Calu3 (cell line): ENCODE measurements at places on chromosomes 4 and X. TPM values are rescaled to one million over a fixed set of nuclear protein-coding genes. Genes with fewer than 3 reads are reported as not detected.
A peak's percentile ranks its signal among the peaks of the same experiment; 100 is the strongest.

RPS6KA6 gene
- 3.0 and 3.8 TPM in 2 replicates for total RNA-seq

AMMECR1 gene
- 21.8 and 23.5 TPM in 2 replicates for total RNA-seq

TLR6 gene
- total RNA-seq = 0.68 and 0.73 TPM in 2 replicates

LGI2 gene
- total RNA-seq = 0.59 and 0.86 TPM in 2 replicates

PRKX gene
- total RNA-seq = 23.7 and 25.7 TPM in 2 replicates

ARMCX1 gene
- total RNA-seq = 0.92 and 1.1 TPM in 2 replicates

- H3K27ac ChIP-seq = no peak overlapping the region
- peak; percentile 7 for DNase-seq
- H3K4me3 ChIP-seq = no peak overlapping the region
- no peaks in the 10 kb centered on the region for H3K4me1 ChIP-seq
- H3K27me3 ChIP-seq = no peaks in the 10 kb centered on the region
Observed at GRCh38 chr4:155304375-155304774, 72.4 kb downstream of the MAP9 start.

DNA sequence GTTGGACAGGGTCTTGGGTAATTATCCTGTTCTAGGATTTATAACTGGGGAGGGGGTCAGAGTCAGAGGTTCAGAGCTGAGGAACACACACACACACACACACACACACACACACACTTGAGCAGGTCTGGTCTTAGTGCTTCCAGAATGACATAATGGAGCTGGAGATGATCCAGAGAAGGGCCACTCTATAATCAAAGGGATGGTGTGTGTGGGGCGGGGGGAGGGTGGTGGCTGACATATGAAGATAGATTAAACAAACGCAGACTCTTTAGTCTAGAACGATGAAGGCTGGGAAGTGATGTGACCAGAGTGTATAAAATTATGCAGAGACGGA lies 434 bp upstream of the TMEM255A start:
- no peak overlapping the region for H3K27ac ChIP-seq
- no peak overlapping the region for H3K4me3 ChIP-seq
- peaks cover 37% of the 10 kb centered on the region for H3K27me3 ChIP-seq

DNA sequence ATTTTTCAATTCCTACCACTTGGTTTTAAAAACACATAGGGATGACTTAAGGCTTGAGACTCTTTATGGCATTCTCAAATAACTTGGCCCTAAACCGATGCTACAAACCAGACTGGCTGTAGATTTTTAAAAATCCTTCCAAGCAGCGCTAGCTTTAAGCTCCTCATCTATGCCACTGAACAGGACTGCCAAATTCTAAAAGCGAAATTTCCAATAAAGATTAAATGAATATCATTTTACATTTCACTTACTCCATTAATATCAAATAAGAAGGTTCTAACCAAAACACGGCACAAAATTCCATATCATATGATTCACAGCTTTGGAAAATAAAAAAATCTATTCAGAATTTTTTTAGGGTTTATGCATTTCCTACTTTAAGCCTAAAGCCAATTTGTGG lies 134.2 kb downstream of the FANCB start:
- H3K36me3 ChIP-seq = no peaks in the 10 kb centered on the region
- H3K27me3 ChIP-seq = no peaks in the 10 kb centered on the region
- H3K4me1 ChIP-seq = no peaks in the 10 kb centered on the region
- no peak overlapping the region for H3K4me3 ChIP-seq
- H3K27ac ChIP-seq = no peak overlapping the region
- no peak for DNase-seq

DNA sequence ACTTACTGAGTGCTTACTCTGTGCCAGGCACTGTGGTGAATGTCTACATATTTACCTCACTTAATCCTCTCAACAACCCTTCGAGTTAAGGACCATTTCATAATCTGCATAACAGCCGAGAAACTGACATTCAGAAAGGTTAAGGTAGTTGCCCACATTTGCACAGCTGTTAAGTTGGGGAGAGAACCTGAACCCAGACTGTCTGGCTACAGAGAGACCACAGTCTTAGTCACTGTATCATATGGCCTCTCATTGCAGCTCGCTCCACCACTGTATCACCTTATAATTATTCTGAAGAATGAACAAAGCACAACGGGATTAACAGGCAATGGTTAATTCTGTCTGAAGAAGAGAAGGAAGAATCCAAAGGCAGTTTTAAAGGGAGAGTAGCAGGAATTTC lies 98.5 kb downstream of the ADGRA3 start:
- no peak overlapping the region for H3K27ac ChIP-seq
- H3K4me3 ChIP-seq = no peak overlapping the region
- peaks cover 8% of the 10 kb centered on the region for H3K36me3 ChIP-seq
- no peaks in the 10 kb centered on the region for H3K27me3 ChIP-seq
- DNase-seq = no peak
- H3K4me1 ChIP-seq = no peaks in the 10 kb centered on the region

DNA sequence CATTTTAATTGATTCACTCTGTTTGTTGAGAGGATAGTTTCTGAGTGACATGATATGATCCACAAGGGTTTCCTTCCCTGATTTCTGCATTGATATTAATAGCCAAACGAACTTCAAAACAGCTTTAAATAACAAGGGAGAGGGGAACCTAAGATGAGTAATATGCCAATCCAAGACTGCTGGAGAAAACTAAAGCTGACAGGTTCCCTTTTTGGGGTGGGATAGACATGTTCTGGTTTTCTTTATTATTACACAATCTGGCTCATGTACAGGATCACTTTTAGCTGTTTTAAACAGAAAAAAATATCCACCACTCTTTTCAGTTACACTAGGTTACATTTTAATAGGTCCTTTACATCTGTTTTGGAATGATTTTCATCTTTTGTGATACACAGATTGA lies 182.2 kb downstream of the AR start:
- H3K27me3 ChIP-seq = no peaks in the 10 kb centered on the region
- no peak for DNase-seq
- H3K4me3 ChIP-seq = no peak overlapping the region

DNA sequence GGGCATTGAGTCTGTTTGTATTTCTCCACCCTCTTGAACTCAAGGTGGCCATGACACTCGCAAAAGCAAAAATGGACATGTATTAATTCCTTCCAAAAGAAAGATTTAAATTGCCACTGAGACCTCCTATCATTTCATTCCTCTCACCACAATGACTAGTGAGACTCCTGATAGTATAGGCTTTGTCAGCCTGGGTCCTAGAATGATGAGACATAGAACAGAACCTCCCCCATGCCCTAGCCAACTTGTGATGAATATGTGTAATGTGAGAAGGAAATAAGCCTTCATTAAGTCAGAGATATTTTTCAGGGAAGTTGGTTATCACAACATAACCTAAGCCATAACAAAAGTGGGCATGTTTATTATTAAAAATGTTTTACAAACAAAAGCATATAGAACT lies 62.5 kb downstream of the ASB9 start:
- no peaks in the 10 kb centered on the region for H3K36me3 ChIP-seq
- H3K27ac ChIP-seq = no peak overlapping the region
- DNase-seq = no peak

DNA sequence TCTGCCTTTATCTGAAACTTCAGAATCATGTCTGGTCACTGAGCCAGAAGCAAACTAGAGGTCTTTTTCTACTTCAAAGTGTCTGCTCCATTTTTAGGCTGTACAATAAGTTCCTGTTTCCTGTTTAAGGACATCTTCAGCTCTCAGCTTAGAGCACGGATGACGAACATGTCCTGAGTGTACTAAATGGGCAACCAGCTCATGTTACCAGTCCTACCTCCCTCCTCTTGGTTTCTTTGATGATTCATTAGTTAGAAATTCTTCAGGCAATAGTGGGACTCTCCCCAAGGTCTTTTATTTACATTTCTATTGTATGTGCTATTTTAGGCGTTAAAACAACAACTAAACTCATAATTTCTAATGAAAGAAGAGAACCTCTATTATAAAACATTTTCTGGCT lies 58.0 kb downstream of the ENPEP start:
- peaks cover 6% of the 10 kb centered on the region for H3K36me3 ChIP-seq
- H3K27me3 ChIP-seq = no peaks in the 10 kb centered on the region
- H3K27ac ChIP-seq = peak overlapping the region; percentile 51
- peak overlapping the region; percentile 8 for H3K4me3 ChIP-seq

GRCh38 chrX:10198254-10198653 lies 41.5 kb downstream of the CLCN4 start:
- DNase-seq = no peak
- H3K27ac ChIP-seq = no peak overlapping the region
- no peaks in the 10 kb centered on the region for H3K36me3 ChIP-seq
- no peaks in the 10 kb centered on the region for H3K27me3 ChIP-seq
- no peak overlapping the region for H3K4me3 ChIP-seq
- peaks cover 8% of the 10 kb centered on the region for H3K4me1 ChIP-seq

DNA sequence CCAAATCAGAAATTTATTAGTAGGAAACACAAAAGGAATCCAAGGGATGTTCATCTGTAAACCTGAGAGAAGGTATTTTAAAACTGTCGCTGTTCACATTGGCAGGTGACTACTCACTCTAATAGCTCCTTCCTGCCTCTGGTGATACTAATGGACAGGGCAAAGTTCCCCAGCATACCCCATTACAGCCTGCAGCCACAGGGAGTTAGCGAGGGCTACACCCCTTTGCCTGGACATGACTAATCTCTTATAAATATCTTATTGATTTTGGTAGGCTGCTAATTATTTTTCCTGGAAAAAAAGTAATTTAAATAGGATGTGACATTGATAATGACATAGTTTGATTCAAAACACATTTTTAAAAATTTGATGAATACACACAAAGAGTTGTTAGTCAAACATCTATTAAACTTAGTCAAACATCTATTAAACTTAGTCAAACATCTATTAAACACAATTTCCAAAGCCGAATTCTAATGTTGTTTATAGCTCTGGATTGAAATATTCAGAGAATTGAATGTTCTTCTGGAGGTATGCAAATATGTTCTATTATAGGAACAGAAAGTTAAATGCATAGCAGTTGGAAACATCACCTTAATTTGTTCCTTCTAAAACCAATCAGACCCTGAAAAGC lies 83.0 kb upstream of the CBR4 start:
- H3K4me3 ChIP-seq = no peak overlapping the region
- no peaks in the 10 kb centered on the region for H3K27me3 ChIP-seq
- peak; percentile 23 for DNase-seq
- H3K27ac ChIP-seq = no peak overlapping the region
- H3K4me1 ChIP-seq = peaks cover 1% of the 10 kb centered on the region
- peaks cover 36% of the 10 kb centered on the region for H3K36me3 ChIP-seq

- H3K36me3 ChIP-seq = peaks cover 11% of the 10 kb centered on the region
- no peaks in the 10 kb centered on the region for H3K27me3 ChIP-seq
- H3K4me3 ChIP-seq = no peak overlapping the region
- peaks cover 34% of the 10 kb centered on the region for H3K4me1 ChIP-seq
Observed at GRCh38 chrX:15598026-15598425, 2.7 kb downstream of the ACE2 start.

GRCh38 chr4:19402581-19403065 lies 849.1 kb upstream of the SLIT2 start:
- no peak overlapping the region for H3K27ac ChIP-seq

GRCh38 chrX:133922390-133922771 lies 63.0 kb downstream of the GPC3 start:
- peaks cover 12% of the 10 kb centered on the region for H3K4me1 ChIP-seq
- H3K27ac ChIP-seq = no peak overlapping the region
- DNase-seq = no peak
- H3K4me3 ChIP-seq = no peak overlapping the region
- H3K36me3 ChIP-seq = no peaks in the 10 kb centered on the region

GRCh38 chr4:168654104-168654847 lies 157.4 kb downstream of the PALLD start:
- H3K27me3 ChIP-seq = no peaks in the 10 kb centered on the region
- peak; percentile 51 for DNase-seq
- peaks cover 11% of the 10 kb centered on the region for H3K4me1 ChIP-seq
- no peaks in the 10 kb centered on the region for H3K36me3 ChIP-seq
- H3K27ac ChIP-seq = no peak overlapping the region

GRCh38 chr4:158884280-158884679 lies 115.5 kb downstream of the FNIP2 start:
- H3K27ac ChIP-seq = no peak overlapping the region
- no peak for DNase-seq
- no peaks in the 10 kb centered on the region for H3K27me3 ChIP-seq

GRCh38 chr4:8528713-8529112 lies 51.5 kb upstream of the GPR78 start:
- H3K4me1 ChIP-seq = peaks cover 21% of the 10 kb centered on the region
- H3K36me3 ChIP-seq = peaks cover under 1% of the 10 kb centered on the region
- H3K27ac ChIP-seq = no peak overlapping the region

DNA sequence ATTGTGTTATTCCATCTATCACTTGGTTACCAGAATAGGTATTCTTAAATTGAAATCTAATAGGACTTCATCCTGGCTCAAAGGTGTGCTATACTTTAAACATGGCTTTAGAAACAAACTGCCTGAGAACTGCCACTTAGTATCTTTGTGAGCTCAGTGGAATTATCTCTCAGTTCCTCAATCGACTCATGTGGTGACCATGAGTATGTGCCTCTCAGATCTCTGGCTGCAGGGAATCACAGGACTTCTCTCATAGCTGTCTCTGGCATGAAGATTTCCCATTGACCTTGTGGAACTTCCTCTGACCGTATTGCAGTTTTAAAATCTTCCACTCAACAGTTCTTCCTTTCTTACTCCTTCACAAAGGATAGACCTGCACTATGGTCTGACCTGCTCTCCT lies 681.9 kb upstream of the BOD1L1 start:
- DNase-seq = no peak
- no peaks in the 10 kb centered on the region for H3K36me3 ChIP-seq

- H3K36me3 ChIP-seq = no peaks in the 10 kb centered on the region
- no peaks in the 10 kb centered on the region for H3K27me3 ChIP-seq
- H3K4me3 ChIP-seq = no peak overlapping the region
- DNase-seq = no peak
Observed at GRCh38 chr4:13386405-13387107, 97.6 kb downstream of the RAB28 start.

DNA sequence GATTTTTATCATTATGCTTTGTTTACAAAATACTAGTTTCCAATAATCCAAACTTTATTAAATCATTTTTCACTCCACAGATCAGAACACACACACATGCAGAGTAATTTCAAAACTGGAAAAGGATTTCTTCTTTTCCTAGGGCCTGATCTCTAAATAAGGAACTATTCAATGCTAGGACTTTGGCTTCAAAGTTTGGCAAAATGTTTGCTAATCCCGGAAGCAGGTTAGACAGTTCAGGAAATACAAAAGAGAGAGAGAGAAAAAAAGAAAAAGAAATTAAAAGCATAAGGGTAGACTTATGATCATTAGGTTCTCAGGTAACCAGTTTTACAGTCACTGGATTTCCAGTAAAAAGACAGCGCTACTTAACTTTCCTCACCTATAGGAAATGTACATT lies 211.0 kb downstream of the DCLK2 start:
- no peaks in the 10 kb centered on the region for H3K27me3 ChIP-seq
- DNase-seq = no peak
- H3K27ac ChIP-seq = no peak overlapping the region
- no peaks in the 10 kb centered on the region for H3K36me3 ChIP-seq
- no peaks in the 10 kb centered on the region for H3K4me1 ChIP-seq

- no peaks in the 10 kb centered on the region for H3K4me1 ChIP-seq
- no peak overlapping the region for H3K4me3 ChIP-seq
- peaks cover 30% of the 10 kb centered on the region for H3K27me3 ChIP-seq
Observed at GRCh38 chr4:152138451-152138850, 377.6 kb upstream of the GATB start.

DNA sequence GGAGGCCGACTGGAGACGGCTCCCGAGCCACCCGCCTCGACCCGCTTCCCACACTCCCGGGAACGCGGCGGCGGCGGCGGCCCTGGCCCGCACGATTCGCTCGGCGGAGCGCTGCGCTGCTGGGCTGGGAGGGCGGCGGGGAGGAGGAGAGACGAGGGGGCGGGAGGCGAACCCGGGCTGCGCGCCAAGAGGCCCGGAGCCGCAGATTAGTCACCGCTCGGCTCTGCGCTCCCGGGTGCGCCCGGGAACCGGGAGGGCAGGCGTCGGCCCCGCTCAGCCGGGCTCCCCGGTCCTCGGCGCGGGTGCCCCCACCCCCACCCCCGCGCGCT lies 11.2 kb upstream of the BCOR start:
- peaks cover 40% of the 10 kb centered on the region for H3K36me3 ChIP-seq
- DNase-seq = peak; percentile 84
- H3K27ac ChIP-seq = peak overlapping the region; percentile 73
- H3K4me3 ChIP-seq = peak overlapping the region; percentile 73
- no peaks in the 10 kb centered on the region for H3K27me3 ChIP-seq
